Neural progenitor cell (in vitro differentiated cells): ENCODE measurements at places on chromosomes 11 and 22. TPM values are rescaled to one million over a fixed set of nuclear protein-coding genes. Genes with fewer than 3 reads are reported as not detected.

- H3K36me3 ChIP-seq, result no peaks in the 10 kb centered on the region
- H3K4me3 ChIP-seq, result no peak overlapping the region
- H3K27ac ChIP-seq, result no peak overlapping the region
- peaks cover 23% of the 10 kb centered on the region for H3K4me1 ChIP-seq
Observed at GRCh38 chr22:49462795-49463194, 364.9 kb downstream of the BRD1 start.

DNA sequence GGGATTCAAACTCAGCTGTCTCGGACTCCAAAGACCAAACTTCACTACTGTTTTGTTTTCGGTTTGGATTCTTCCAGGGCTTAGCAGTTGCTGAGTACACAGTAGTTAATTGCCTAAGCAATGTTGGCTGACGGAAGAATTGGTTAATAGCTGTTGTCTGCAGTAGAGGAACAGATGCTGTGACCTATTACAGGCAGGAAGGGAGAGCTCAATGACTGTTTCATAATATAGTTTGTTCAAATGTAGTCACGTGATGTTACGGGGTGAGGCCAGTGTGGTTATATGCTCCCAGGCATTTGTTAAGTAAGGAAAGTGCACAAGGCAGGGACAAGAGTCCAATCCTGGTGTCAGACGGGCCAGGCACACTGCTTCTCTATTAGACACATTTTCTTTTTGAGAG, 222.6 kb upstream of the CCDC90B start:
- H3K36me3 ChIP-seq, result no peaks in the 10 kb centered on the region
- peaks cover 2% of the 10 kb centered on the region for H3K4me1 ChIP-seq
- no peak for DNase-seq
- no peaks in the 10 kb centered on the region for H3K27me3 ChIP-seq
- H3K27ac ChIP-seq, result no peak overlapping the region

DNA sequence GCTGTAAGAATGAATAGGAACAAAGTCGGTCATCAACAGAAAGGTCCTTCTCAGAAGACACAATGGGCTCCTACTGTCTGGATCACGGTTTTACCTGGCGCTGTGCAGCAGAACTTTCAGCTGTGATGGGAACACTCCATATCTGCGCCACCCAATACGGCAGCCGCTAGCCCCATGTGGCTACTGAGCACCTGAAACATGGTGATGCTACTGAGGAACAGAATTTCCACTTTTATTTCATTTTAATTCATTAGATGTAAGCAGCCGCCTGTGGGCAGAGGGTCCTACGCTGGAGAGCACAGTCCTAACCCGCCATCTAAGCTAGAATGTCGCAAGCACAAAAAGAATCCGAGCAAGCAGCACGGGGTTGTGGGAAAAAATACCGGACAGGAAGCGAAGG, 2.7 kb downstream of the SULT4A1 start:
- peaks cover 15% of the 10 kb centered on the region for H3K27me3 ChIP-seq
- no peak overlapping the region for H3K27ac ChIP-seq

DNA sequence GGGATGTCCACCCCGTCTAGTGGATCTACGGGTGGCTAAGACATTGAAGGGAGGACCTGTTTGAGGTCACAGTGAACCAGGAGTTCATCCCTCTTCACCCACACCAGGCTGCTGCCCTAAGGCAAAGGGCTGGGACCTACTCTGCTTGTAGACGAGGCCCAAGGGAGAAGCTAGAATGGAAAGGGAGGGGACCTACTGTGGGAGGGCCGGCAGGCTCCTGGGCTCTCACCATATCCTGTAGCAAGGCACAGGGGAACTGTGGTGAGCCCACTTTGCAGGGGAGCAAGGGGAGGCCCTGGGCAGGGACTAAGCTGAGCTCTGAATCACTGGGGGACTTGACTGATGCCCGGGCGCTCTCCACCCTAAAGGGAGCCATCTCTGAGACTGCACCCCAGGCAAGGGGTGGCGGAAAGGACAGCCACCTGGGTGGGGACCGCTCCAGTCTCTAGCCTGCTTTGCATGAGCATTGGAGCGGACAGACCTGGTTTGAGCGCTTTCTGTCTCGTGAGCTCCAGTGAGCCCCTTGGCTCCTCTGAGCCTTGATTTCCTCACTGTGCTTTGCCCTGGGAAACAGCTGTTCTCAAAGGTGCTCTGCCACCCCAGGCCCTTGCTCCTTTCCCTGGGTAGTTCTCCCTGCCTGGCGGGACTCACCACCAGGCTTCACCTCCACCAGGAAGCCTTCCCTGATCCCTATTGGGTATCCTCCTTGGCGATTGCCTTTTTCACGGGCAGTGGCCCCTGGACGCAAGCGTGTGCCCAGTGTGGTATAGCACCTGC, 24.2 kb downstream of the PARVG start:
- H3K36me3 ChIP-seq, result no peaks in the 10 kb centered on the region
- no peak overlapping the region for H3K4me3 ChIP-seq
- H3K27ac ChIP-seq, result no peak overlapping the region
- no peak for DNase-seq
- H3K27me3 ChIP-seq, result no peaks in the 10 kb centered on the region

DNA sequence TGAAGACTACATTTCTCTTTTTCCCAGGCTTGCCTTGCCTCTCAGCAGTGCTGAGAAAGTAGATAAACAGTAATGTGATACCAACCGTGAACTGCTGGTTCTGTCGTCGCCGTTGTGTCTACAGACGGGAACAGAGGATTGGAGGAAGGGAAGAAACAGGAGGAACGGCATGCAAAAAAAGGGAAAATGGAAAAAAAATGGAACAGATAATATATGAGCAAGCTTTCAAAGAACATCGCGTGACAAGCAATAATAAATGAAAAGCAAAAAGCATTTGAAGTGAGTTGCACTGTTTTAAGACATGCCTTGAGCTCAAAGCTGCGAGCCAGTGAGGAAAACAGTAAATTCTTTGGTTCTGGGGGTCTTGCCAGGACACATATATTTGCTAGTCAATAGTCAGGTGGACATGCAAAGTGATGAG, 305.9 kb downstream of the CADM1 start:
- H3K36me3 ChIP-seq, result no peaks in the 10 kb centered on the region
- H3K27ac ChIP-seq, result no peak overlapping the region
- no peaks in the 10 kb centered on the region for H3K27me3 ChIP-seq
- no peak for DNase-seq

DNA sequence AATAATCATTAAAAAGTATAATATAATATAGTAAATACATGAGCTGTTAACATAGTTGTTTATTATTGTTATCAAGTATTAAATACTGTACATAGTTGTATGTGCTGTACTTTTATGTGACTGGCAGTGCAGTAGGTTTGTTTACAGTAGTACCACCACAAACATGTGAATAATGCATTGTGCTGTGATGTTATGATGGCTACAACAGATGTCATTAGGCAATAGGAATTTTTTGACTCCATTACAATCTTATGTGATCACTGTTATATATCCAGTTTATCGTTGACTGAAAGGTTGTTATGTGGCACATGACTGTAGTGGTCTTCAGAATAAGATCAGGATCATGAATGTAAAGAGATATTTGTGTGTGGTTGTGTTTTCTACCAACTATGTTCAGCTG, 577.8 kb downstream of the JRKL start:
- H3K4me3 ChIP-seq, result no peak overlapping the region
- no peaks in the 10 kb centered on the region for H3K27me3 ChIP-seq
- DNase-seq, result no peak
- H3K27ac ChIP-seq, result no peak overlapping the region

GRCh38 chr11:290621-291231, 1.8 kb downstream of the PGGHG start:
- peaks cover 14% of the 10 kb centered on the region for H3K4me1 ChIP-seq
- no peak for DNase-seq
- peaks cover 21% of the 10 kb centered on the region for H3K27me3 ChIP-seq
- H3K36me3 ChIP-seq, result no peaks in the 10 kb centered on the region

DNA sequence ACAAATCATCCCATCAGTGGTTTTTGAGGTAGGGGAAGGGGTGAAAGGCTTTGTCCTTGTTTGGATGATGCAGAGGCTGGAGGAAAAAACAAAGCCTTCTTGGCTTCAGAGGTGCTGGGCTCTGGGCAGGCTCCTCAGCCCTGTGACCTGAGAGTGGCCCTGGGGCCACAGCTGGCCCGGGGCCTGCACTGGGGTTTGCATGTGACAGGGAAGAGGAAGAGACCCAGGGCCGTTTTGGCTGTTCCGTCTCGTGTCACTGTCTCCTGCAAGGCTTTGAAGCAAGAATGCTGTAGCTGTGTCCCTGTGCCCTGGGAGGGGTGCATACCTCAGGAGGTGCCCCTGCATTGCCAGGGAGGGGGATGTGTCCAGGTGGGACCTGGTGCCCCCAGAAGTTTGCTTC, 12.6 kb downstream of the ARHGAP8 start:
- H3K27ac ChIP-seq, result no peak overlapping the region
- no peak for DNase-seq
- H3K4me1 ChIP-seq, result peaks cover 5% of the 10 kb centered on the region
- no peaks in the 10 kb centered on the region for H3K27me3 ChIP-seq

- no peak for DNase-seq
- no peak overlapping the region for H3K4me3 ChIP-seq
- no peaks in the 10 kb centered on the region for H3K36me3 ChIP-seq
- peaks cover 10% of the 10 kb centered on the region for H3K4me1 ChIP-seq
Observed at GRCh38 chr11:118659953-118660680, 19.3 kb downstream of the TREH start.

DNA sequence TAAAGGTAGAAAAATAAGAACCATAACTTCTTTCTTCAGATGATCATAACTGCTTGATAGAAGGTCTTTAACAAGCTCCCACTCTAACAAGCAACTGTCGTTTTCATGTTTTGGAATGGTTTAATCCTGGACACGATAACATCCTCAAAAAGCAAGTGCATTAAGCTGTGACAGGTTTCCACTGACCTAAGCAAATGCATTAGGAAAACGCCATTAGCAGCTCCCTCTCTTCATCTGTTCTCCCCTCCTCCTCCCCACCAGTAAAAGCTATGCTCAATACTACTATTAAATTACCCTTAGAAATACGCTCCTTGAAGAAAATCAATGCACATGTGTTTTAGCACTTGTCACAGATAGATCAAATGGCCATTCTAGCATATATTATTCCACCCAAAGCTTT, 729.4 kb downstream of the OPCML start:
- DNase-seq, result no peak
- H3K4me3 ChIP-seq, result no peak overlapping the region
- H3K36me3 ChIP-seq, result no peaks in the 10 kb centered on the region
- H3K27ac ChIP-seq, result no peak overlapping the region
- peaks cover 10% of the 10 kb centered on the region for H3K4me1 ChIP-seq
- H3K27me3 ChIP-seq, result no peaks in the 10 kb centered on the region

DNA sequence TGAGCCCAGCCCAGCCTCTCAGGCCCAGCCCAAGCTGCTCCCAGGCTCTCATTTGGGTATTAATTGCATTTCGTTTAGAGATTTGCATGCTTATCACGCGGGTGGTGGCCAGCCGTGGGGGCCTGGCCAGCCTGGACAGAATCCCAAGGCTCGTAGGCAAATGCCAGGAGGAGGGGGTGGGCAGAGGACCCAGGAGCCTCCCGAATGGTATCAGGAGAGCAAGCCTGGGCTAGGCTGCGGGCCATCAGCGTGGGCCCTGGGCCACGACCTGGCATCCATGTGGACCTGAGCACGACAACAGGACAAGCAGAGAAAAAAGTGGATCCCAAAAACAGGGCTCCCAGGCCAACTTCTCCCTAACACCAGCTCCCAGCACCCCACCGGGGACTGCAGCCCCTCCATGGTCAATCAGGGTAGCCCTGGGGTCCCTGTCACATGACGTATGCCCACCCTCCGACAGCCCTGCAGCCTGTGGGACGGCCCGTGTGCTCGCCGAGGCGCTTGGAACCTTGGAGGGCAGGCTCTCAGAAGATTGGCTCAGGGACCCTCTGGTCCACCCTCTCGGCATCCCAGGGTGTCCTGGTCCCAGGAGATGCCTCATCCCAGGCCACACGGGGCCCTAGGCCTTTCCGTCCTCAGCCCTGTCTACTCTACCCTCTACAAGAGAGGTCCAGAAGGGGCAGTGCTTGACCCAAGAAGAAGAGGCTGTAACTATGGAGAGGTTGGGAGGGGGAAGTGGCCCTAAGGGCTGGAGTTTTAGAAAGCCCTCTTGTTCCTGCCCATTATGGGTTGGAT, 8.8 kb downstream of the ASCL2 start:
- peaks cover 9% of the 10 kb centered on the region for H3K4me1 ChIP-seq
- DNase-seq, result no peak
- peaks cover 23% of the 10 kb centered on the region for H3K27me3 ChIP-seq
- H3K27ac ChIP-seq, result no peak overlapping the region
- no peak overlapping the region for H3K4me3 ChIP-seq

DNA sequence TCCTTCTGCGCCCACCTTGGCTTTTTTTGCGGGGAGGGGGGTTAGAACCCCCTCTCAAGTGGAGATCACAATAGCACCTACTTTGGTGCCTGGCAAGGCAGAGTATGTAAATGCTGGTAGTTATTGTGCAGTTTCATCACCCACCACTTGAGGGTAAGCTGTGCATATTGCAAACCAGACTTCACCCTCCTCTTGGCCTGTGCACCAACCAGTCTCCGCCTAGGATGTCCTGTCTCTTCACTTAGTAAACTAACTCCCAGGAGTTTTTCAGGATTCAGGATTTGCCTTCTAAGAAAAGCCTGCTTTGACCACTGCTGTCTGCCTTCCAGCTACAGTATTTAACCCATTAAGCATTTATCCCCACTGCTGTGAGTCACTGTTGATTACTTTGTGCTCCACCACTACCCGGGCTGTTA, 2.0 kb upstream of the UBXN1 start:
- H3K4me1 ChIP-seq, result peaks cover 7% of the 10 kb centered on the region
- H3K4me3 ChIP-seq, result no peak overlapping the region
- no peak overlapping the region for H3K27ac ChIP-seq
- H3K27me3 ChIP-seq, result no peaks in the 10 kb centered on the region

GRCh38 chr22:49418341-49418894, 409.3 kb downstream of the BRD1 start:
- DNase-seq, result no peak
- no peak overlapping the region for H3K27ac ChIP-seq
- H3K4me3 ChIP-seq, result no peak overlapping the region

The OR8B4 gene
- total RNA-seq, result not detected in 2 replicates

The APOBEC3B gene
- not detected in 2 replicates for total RNA-seq

The NCF4 gene
- not detected in 2 replicates for total RNA-seq
